Activated CD8-positive, alpha-beta T cell treated with anti-CD3 and anti-CD28 coated beads, Interleukin-2, amount 10 ng/mL, durations not matched to agents 7 days and 5 days (primary cell): ENCODE measurements at places on chromosomes 12 and 14.

DNA sequence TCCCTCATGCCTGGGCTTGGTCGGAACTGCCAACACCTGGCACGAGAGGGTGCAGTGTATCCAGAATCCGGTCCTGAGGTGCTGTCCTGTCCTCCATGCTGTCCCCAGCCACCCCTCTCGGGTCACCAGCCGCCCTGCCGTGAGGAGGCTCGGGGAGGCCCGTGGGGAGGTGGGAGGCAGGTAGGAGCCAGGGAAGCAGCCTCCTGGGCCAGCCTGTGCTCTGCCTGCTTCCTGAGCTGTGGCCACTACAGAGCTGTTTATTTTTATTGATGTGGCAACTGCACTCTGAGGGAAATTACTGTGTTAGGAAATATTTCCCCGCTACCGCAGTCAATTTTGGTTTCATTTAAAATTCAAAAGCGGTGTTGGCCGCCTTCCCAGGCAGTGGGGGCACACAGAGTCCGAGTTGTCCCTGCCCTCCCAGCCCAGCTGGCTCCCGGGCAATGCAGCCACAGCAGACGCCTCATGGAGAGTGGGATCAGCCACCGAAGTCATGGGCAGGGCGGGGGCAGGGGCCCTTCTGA is 18.3 kb downstream of the NOC4L start:
- H3K4me3 ChIP-seq: no peak overlapping the region
- peaks cover 2% of the 10 kb centered on the region for H3K36me3 ChIP-seq
- DNase-seq: no peak
- peaks cover 3% of the 10 kb centered on the region for H3K27me3 ChIP-seq
- no peak overlapping the region for H3K27ac ChIP-seq
- peaks cover 23% of the 10 kb centered on the region for H3K4me1 ChIP-seq

GRCh38 chr14:31477248-31477647 is 10.6 kb downstream of the GPR33 start:
- H3K4me1 ChIP-seq: no peaks in the 10 kb centered on the region
- no peaks in the 10 kb centered on the region for H3K36me3 ChIP-seq
- DNase-seq: no peak
- no peak overlapping the region for H3K4me3 ChIP-seq
- no peak overlapping the region for H3K27ac ChIP-seq

GRCh38 chr12:64798165-64798564 is 26.3 kb upstream of the TBC1D30 start:
- no peak for DNase-seq
- peaks cover 27% of the 10 kb centered on the region for H3K27me3 ChIP-seq
- H3K4me1 ChIP-seq: peaks cover 2% of the 10 kb centered on the region
- no peak overlapping the region for H3K4me3 ChIP-seq
- no peaks in the 10 kb centered on the region for H3K36me3 ChIP-seq
- H3K27ac ChIP-seq: no peak overlapping the region

- no peak overlapping the region for H3K27ac ChIP-seq
- DNase-seq: no peak
- no peak overlapping the region for H3K4me3 ChIP-seq
- H3K27me3 ChIP-seq: no peaks in the 10 kb centered on the region
- H3K36me3 ChIP-seq: no peaks in the 10 kb centered on the region
- H3K4me1 ChIP-seq: no peaks in the 10 kb centered on the region
Observed at GRCh38 chr14:66383257-66383656, 102.9 kb upstream of the CCDC196 start.

DNA sequence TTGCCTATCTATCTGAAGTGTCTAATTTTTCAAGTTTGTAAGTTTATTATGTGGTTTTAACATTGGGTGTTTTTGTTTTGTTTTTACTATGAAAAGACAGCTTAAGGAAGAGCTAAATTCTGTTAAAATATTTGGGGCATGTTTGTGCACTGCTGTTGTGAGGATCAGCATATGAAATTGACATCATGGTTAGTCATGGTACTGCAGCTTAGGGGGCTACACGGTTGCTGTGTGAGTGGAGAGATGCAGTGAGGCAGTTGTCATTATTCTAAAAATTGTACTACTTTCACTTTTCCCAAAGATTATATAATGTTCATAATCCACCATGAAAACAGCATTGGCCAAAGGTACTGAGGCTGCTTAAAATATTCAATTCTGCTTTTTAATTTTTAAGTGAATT is 49.0 kb downstream of the ZC3H14 start:
- peaks cover 58% of the 10 kb centered on the region for H3K36me3 ChIP-seq
- H3K27me3 ChIP-seq: no peaks in the 10 kb centered on the region
- H3K4me1 ChIP-seq: peaks cover 22% of the 10 kb centered on the region
- DNase-seq: no peak

DNA sequence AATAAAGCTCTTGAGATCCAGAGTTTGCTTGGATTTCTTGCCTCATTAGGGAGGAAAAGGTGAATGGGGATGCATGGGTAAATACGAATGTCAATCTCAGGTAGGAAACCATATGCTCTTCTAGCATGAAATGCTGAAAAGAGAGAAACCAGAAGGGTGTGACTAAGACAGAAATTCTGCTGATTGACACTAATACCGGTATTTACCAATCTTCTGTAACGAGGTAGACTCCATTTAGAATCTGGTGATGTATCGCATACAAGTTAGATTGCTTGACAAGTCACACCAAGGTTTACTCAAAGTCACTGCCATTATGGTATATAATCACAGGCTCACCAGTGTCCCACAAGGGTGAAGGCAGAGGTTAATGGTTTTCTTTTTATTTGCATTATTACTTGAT is 337.9 kb downstream of the NRXN3 start:
- no peaks in the 10 kb centered on the region for H3K27me3 ChIP-seq
- no peaks in the 10 kb centered on the region for H3K4me1 ChIP-seq
- H3K36me3 ChIP-seq: no peaks in the 10 kb centered on the region
- DNase-seq: no peak
- H3K27ac ChIP-seq: no peak overlapping the region
- H3K4me3 ChIP-seq: no peak overlapping the region

DNA sequence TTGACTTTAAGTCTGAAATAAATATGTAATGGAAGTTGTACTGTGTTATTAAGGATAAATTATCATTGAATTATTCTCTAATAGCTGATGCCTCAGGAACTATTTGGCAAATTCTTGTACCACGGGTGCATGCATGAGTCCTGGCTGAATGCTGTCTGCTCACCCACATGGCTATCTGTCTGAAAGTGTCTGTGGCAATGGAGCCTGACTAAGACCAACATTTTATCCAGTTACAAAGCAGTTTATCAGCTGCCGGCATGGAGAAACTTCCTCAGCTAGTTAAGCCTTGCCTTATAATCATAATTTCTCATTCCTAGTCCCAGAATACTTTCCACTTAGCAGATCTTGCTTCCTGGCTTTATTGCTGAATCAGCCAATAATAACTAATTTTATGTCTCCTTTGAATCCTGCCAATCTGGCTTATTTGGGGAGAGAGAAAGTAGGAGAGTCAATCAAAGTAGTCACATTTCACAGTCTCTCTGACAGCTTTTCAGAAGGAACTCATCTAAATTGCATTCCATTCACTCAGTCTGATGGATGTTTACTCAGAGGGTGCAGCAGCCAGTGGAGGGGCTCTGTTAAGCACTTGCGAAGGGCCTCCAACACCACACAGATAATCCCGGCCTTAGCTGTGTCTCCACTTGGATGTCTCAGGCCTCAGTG is 280.6 kb upstream of the CLEC14A start:
- no peak overlapping the region for H3K27ac ChIP-seq
- no peaks in the 10 kb centered on the region for H3K36me3 ChIP-seq
- no peak for DNase-seq
- no peak overlapping the region for H3K4me3 ChIP-seq
- H3K27me3 ChIP-seq: no peaks in the 10 kb centered on the region
- no peaks in the 10 kb centered on the region for H3K4me1 ChIP-seq

DNA sequence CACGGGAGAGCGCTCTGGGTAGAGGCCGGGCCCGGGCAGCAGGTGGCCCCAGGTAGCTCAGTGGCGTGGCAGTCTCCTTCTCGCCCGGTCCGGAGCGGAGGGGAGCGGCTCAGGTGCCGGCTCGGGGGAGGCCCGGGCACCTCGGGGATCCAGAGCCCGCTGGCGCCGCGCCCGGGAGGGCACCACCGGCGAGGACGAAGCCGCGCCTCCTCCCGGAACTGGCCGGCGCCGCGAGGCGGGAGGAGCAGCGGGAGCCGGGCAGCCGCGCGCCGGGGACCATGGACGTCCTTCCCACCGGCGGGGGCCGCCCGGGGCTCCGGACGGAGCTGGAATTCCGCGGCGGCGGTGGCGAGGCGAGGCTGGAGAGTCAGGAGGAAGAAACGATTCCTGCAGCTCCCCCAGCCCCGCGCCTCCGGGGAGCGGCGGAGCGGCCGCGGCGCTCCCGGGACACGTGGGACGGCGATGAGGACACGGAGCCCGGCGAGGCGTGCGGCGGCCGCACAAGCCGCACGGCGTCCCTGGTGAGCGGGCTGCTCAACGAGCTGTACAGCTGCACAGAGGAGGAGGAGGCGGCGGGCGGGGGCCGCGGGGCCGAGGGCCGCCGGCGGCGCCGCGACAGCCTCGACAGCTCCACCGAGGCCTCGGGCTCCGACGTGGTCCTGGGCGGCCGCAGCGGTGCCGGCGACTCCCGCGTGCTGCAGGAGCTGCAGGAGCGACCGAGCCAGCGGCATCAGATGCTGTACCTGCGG is 21.5 kb upstream of the GNS start:
- no peak overlapping the region for H3K27ac ChIP-seq
- peaks cover 67% of the 10 kb centered on the region for H3K27me3 ChIP-seq
- H3K4me1 ChIP-seq: peaks cover 17% of the 10 kb centered on the region
- DNase-seq: no peak

GRCh38 chr12:21608196-21608595 is 3.5 kb upstream of the GYS2 start:
- peaks cover 3% of the 10 kb centered on the region for H3K4me1 ChIP-seq
- H3K36me3 ChIP-seq: peaks cover 3% of the 10 kb centered on the region
- no peak overlapping the region for H3K27ac ChIP-seq
- H3K27me3 ChIP-seq: peaks cover 4% of the 10 kb centered on the region
- DNase-seq: no peak

DNA sequence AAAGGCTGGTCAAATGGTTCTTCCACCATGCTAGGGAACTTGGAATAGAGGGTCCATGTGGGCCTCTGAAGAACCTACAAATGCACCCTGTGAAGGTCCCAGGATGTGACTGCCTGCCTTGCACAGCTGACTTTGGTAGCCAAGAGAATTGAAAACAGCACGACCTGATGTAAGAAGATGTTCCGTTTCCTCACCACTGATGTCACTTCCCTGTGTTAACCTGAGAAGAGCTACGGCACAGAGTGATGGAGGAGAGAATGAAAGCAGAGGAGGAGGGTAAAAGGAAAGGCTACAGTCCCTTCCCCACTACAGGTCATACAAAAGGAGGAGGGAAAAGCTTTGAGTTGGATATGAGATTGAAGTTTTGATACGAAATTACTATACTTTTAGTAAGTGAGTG is 328.8 kb downstream of the RGS6 start:
- H3K4me1 ChIP-seq: no peaks in the 10 kb centered on the region
- H3K36me3 ChIP-seq: no peaks in the 10 kb centered on the region
- no peak for DNase-seq
- no peak overlapping the region for H3K4me3 ChIP-seq

DNA sequence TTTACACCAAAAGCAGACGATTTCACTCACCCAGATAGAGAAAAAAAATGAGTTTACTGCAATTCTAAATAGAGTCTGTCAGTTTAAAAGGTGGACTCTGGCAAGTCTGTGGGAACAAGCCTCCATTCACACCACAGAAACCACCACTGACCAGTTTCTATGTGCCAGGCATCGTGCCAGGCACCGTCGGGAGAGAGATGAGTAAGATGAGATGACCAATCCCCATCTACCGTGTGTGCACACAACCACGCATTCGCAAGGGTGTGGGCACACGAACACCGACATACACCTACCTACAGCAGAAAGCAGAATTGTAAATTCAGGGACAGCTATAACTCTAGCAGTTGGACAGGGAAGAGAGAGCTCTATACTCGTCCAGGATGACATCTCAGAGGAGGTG is 58.3 kb downstream of the PRIMA1 start:
- no peak overlapping the region for H3K27ac ChIP-seq
- no peaks in the 10 kb centered on the region for H3K27me3 ChIP-seq
- no peaks in the 10 kb centered on the region for H3K4me1 ChIP-seq
- no peaks in the 10 kb centered on the region for H3K36me3 ChIP-seq
- H3K4me3 ChIP-seq: no peak overlapping the region
- no peak for DNase-seq

DNA sequence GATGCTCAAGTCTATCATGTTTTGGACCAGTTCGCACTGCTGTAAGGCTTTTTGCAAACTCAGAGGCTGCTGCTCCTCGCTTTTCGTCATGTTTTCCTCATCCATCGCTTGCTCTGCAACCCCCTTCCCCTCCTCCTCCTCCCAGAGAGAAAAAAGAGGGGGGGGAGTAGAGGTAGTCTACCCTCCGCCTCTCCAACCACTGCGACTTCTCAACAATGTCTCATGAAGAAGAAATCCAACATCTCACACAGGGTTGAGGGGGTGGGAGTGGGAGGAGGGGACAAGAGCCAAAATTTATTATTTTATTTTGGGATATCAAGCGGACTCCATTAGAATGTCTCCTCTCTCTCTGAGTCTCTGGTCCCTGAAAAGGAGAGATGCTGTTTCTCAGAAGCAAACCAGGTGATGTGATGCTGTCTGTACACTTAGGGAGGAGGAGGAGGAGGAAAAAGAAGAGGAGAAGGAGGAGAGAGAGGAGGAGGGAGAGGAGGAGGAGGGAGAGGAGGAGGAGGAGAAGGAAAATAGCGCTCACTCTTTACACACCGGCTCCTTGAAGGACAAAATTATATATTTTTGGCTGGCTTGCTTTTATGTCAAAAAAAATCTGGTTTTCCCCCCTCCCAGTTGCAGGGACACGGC is 520 bp downstream of the KSR2 start:
- DNase-seq: no peak
- peaks cover 8% of the 10 kb centered on the region for H3K4me1 ChIP-seq
- H3K27ac ChIP-seq: no peak overlapping the region
- peaks cover 42% of the 10 kb centered on the region for H3K27me3 ChIP-seq
- H3K36me3 ChIP-seq: no peaks in the 10 kb centered on the region
- H3K4me3 ChIP-seq: peak overlapping the region; percentile 78

DNA sequence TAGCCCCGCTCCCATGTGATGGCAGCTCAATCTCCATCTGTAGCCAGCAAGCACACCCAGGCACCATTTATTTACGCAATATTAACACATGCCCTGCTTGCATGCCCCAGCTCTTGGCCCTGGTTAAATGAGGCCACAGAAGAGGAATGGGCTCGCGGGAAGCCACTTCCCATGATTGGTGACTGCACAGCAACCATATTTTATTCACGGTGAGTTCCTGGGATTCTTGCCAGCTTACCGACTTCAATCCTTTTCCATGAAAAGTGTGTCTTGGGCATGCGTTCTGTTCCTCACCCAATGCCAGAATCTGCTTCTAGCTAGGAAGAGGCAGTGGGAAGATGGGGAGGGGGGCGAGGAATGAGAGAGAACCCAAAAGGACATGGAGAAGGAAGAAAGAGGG is 54.7 kb downstream of the PITPNM2 start:
- no peak for DNase-seq
- no peak overlapping the region for H3K4me3 ChIP-seq
- H3K27ac ChIP-seq: no peak overlapping the region
- H3K27me3 ChIP-seq: no peaks in the 10 kb centered on the region
- peaks cover 8% of the 10 kb centered on the region for H3K4me1 ChIP-seq

DNA sequence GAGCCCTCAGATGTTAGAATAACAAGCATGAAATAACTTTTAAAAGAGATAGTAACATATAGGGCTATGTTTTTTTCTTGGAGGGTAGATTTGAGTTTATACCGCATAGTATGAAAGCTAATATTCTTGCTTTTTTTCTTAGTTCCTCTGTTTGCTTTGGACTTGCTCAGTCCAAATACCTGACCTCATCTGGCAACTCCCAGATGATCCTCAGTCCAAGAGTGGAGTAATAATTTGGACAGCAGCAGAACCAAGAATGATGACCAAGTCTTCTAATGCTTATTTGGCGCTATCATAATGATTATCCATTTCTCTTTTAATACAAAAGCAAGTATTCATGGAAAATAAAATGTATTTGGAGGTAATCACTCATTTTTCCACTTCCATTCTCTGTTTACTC is 45.6 kb downstream of the GUCY2C start:
- no peaks in the 10 kb centered on the region for H3K36me3 ChIP-seq
- peaks cover 9% of the 10 kb centered on the region for H3K4me1 ChIP-seq
- H3K4me3 ChIP-seq: no peak overlapping the region
- no peak for DNase-seq
- H3K27me3 ChIP-seq: peaks cover 4% of the 10 kb centered on the region
